ENCODE measurements at places on chromosomes 2 and 18. TPM values are rescaled to one million over a fixed set of nuclear protein-coding genes. Genes with fewer than 3 reads are reported as not detected.

Gene PAX8
- total RNA-seq: 1.3 TPM

Gene CCDC150
- 8.7 TPM for total RNA-seq

Gene TRIB2
- 28.9 TPM for total RNA-seq

DNA sequence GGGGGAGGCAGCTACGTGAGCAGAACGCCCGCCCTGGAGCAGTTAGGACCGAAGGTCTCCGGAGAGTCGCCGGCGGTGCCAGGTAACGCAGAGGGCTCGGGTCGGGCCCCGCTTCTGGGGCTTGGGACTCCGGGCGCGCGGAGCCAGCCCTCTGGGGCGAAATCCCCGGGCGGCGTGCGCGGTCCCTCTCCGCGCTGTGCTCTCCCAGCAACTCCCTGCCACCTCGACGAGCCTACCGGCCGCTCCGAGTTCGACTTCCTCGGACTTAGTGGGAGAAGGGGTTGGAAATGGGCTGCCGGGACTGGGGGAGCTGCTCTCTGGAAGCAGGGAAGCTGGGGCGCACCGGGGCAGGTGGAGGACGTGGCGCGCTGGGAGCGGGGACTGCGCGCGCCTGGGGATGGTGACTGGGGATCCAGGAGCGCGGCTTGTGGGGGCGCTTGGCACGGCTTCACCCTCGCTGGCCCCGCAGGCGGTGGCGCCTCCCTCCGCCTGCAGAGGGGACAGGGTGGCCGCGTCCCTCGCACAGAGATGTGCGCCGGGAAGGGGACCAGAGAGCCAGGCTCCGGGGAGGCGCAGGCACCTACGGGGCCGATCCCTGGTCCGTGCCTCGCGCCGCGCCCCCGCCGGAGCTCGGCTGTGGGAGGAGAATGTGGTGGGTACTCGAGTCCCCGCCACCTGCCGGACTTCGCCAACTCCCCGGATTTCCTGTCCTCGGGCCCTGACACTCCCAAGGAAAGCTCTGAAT lies 688 bp downstream of the CDH20 start:
- no peak for DNase-seq

- DNase-seq: no peak
These were observed 195.1 kb downstream of the LPIN1 start for GRCh38 chr2:11941201-11942177.

Gene MEP1B
- total RNA-seq: 0.64 TPM

DNA sequence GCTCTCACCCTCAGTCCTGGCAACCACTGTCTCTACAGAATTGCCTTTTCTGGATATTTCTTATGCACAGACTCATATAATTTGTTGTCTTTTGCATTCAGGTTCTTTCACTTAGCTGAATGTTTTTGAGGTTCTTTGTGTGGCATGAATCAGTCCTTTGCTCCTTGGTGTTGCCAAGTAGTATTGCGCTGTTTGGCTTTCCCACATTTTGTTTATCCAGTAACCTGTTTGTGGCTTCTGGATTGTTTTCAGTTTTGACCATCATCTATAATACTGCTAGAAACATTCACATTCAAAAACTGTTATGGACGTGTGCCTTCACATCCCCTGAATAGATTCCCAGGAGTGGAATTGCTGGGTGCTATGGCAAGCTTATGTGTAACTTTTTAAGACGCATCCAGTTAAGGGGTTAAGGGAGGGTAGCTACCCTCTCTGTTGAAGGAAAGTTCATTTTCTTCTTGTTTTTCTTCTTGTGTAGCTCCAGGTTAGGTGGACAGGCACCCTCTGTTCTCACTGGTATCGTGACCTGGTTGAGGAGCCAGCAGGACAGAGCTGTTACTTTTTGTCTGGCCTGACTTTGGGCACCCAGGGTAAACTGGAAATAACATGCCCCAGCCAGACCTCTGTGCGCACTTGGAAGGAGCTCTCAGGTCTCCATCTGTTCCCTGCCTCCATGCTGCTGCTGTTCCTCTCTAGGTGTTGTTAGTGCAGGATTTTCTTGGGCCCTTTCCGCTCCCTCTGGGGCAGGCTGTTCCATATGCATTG lies 29.6 kb downstream of the ARHGAP25 start:
- peak; percentile 58 for DNase-seq

DNA sequence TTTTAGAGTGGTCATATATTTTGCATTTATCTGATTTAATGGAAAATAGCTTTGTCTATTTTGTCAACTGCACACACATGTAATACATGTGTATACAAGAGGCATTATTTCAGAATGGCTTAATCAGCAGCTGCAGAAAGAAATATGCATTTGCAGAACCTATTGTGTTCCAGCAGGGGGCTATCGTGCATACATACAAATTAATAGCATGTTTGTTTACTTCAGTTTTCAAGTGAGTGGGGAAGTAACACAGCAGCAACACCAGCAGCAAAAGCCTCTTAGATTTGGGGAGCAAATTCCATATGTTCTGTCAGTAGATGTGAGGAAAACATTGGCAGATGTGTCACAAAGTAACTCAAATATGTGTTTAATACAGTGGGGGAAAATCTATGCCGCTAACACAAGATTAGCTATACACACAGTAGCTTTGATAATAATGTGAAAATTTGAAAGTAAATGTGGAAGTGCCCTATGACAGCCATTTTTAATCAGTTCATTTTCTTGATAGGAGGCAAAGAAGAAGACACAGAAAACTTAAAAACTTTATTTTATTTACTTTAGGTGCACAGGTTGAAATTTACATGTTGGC lies 218.1 kb downstream of the WDR7 start:
- DNase-seq: peak; percentile 70

- no peak for DNase-seq
These were observed 251.6 kb downstream of the AFF3 start for GRCh38 chr2:99890568-99891427.

Data from fibroblast of villous mesenchyme (primary cell).